AG09309 (cell line): ENCODE measurements at places on chromosomes 11 and 22.
A peak's percentile ranks its signal among the peaks of the same experiment; 100 is the strongest.

DNA sequence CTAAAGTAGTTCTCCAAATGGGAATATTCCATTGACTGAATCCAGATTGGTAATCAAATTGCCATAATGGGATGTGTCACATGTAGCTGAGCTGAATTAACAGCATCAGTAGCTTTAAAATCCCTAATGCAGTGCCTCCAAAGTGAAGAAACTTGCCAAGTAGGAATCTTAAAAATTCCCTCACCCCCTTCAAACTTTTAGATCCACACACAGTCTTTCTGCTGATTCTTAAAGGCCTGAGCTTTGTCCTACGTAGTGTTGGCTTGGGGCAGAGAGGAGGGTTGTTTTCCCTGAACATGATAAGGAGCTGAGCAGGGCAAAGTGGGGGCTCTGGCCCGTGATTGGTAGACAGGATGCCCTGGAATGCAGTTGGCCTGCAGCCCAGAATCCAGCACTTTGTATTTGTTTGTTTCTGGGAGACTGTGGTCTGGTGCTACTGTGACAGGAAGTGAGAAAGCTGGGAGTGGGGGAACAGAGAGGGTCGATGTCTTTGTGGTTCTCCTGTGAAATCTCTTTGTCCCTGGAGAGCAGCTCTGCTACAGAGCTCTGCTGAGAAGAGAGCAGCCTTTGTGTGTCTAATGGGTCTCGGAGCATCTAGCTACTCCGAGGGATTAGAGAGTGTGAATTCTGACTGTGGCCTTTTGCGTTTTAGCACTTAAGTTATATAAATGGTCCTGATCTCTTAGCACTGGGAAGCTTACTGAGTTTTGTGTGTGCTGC, 16.9 kb downstream of the CTNND1 start:
- DNase-seq, result peak; percentile 89

- DNase-seq, result no peak
These were observed 3.9 kb upstream of the LMO2 start for GRCh38 chr11:33895752-33896137.

- no peak for DNase-seq
These were observed 38.9 kb downstream of the LIMK2 start for GRCh38 chr22:31250740-31251600.

DNA sequence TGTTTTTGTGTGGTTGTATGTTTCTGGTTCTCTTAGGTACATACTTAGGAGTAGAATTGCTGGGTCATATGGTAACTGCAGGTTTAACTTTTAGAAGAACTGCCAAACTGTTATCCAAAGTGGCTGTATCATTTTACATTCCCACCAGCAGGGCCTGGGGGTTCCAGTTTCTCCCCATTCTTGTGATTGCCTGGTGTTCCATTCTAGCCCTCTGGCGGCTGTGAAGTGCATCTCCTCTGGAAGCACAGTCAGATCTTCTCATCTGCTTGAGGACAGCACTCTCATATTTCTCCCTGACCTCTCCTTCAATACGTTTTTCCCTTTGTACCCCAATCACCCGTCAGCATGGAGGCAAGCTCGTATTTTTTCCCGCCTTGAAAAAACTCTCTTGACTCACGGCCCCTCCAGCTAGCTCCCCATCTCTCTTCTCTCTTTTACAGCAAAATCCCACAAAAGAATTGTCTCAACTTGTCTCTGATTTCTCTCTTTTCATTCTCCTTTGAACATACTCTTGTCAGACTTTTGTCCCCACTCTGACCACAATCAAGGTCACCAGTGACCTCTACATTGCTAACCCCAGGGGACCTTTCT, 56.8 kb upstream of the THY1 start:
- no peak for DNase-seq

DNA sequence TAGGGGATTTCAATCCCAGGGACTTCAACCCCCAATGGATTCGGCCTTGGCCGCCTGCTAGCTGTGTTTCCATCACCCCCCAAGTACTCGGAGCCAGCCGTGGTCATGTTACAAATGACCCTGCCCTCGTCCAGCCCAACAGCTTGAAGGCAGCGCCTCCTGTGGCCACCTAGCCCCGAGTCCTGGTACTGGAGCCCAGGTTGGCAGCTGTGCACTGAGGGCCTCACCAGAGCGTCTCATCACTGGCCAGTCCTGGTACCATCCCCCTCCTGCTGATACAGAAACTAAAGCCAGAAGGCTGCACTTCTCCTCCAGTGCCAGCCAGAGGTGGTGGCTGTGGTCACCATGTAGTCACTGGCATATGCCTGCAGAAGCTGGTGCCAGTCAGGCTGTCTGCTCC, 44.9 kb upstream of the FADD start:
- DNase-seq, result no peak

- no peak for DNase-seq
These were observed 1.4 kb downstream of the SLC25A22 start for GRCh38 chr11:796565-797295.

- DNase-seq, result no peak
These were observed 11.5 kb downstream of the P2RX3 start for GRCh38 chr11:57349491-57350274.

DNA sequence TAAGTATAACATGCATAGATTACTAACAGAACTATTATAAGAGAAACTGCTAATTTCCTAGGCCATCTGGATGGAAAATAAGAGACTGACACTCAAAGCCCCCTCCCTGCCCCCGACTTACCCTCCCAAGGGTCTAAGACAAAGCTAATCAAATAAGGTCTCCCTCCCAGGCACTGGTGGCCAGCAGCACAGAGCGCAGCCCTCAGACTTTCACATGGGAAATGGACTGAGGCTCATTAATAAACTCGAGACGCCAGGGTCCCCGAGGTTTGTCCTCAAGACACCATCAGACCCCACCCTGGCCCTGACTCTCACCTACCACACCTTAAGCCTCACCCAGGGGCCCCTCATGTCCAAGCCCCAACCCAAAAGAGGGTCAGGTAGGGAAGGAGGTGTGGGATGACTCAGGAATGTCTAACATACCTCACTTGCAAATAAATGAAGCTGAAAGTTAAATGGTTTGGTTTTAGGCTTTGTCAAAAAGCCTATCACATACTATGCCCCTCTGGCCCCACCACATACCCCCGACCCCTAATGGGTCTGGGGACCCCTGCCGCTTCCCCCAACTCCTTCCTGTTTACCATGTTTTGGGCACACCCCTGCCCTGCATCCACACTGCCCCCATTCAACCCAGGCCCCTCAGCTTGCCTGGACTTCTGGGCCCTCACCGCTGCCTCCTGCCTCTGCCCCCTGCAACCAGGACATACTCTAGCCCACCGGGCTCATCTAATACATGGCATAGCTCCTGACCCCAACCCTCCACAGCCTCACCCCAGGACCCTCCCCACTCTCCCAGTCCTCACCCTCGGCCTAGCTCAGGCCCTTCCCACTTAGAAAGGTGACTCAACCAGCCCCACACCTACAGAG, 11.4 kb downstream of the ARAP1 start:
- no peak for DNase-seq

- no peak for DNase-seq
These were observed 213.6 kb downstream of the DBX1 start for GRCh38 chr11:19946681-19947080.

DNA sequence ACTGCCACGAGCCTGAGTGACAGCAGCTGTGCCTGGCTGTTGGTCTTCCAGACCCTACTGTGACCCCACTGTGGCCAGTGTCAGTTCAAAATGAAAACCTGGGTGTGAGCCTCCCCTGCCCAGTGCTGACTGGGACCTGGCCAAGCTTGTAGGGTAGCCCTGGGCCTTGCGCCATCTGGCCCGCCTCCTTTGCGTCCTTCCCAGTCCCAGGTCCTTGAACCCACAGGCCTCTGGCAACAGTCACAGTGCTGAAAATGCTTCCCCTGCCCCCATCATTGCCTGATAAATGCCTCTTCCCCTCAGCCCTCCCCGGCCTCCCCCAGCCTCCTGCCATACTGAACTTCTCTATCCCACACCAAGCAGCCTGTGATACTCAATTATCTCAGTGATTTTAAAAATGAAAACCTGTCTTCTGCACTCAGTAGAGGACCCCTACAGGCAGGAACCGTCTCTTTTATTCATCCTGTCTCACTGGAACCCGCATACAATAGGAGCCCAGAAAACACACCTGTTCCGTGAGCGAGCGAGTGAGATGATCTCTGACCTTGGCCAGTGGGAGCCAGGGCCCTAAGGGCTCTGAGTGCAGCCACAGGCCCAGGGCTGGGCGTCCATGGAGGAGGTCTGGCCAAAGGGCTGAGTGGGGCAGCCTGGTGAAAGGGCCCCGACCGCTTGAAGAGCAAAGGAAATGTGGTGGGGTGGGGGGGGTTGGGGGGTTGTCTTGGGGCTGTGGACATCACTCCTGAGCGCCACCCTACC, 49.7 kb upstream of the TTLL12 start:
- no peak for DNase-seq

- DNase-seq, result no peak
These were observed 127.1 kb downstream of the SPATA19 start for GRCh38 chr11:133718238-133718637.

DNA sequence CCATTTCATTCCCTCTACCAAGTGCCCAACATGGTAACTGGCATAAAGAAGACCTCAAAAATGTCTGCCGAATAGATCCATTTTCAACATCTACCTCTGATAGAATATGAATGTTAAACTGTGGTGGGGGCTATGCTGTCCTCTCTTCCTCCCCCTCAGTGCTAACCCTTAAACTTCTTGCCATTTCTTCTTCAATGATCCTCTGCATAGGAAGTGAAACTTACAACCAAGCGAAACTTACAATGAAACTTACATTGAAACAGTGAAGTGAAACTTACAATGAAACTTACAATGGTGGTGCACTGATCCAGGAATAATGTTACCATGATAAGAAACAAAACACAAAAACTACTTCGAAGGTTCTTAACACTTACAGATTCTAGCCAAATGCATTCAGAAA, 4.7 kb downstream of the RTCB start:
- no peak for DNase-seq

DNA sequence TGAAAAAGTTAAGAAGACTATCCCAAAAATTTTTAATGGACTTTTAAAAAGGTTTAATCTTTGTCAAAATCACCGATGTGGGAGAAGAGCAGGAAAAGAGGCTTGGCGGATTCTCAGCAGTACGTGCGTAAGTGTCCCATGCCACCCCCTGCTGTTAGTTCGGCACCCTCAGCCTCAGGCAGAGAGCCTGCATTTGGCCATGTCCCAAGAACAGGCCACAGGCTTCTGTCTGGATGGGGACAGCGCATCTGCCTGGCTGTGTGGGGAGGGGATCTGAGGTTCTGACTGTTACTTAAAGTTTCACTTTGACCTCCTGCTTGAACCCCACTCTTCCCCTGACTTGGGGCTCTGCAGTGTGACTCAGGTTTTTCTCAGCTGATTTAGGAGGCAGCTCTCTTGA, 35.3 kb downstream of the EXT2 start:
- no peak for DNase-seq

DNA sequence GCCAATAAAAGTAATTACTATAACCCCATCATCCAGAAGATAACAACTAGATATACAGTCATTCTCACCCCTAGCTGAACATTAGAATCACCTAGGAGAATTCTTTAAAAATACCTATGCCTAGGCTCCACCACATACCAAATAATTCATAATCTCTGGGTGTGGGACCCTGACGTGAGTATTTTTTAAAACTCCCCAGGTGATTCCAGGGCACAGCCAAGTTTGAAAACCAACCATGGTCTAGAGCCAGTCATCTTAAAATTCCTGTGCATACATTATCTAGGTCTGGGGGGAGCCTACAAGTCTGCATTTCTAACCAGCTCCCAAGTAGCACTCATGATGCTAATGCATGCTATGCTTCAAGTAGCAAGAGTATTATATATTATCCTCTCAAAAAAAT, 281.0 kb upstream of the MTNR1B start:
- DNase-seq, result no peak

- no peak for DNase-seq
These were observed 21.2 kb downstream of the USP47 start for GRCh38 chr11:11862999-11863398.

DNA sequence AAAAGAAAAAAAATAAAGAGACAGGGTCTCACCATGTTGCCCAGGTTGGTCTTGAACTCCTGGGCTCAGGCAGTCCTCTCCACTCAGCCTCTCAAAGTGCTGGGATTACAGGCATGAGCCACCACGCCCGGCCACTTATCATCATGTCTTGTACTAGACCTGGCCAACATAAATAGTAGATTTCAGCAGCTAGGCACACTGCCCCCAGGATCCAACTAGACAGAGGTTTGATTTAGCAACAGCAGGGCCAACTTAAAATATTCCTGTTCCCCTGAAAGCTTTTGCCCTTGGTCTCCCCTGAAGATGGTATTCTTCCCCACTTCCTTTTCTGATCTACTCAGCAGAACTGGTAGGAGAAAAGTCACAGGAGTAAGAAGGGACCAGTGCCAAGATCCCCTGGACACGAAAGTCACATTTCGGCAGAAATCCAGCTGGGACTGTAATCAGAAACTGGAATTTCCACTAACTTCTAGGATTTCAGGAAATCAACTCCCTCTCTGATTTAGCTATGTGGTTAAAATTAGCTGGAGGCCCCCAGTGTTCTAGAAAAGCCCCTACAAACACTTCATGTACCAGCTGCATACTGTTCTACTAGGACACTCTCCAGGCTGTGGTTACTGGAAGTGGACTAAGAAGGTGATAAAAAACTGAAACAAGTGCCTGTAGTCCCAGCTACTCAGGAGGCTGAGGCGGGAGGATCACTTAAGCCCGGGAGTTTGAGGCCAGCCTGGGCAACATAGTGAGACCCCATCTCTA, 8.9 kb upstream of the PPP2R1B start:
- no peak for DNase-seq

- DNase-seq, result peak; percentile 28
These were observed 7.5 kb downstream of the HSPA8 start for GRCh38 chr11:123054301-123055065.

DNA sequence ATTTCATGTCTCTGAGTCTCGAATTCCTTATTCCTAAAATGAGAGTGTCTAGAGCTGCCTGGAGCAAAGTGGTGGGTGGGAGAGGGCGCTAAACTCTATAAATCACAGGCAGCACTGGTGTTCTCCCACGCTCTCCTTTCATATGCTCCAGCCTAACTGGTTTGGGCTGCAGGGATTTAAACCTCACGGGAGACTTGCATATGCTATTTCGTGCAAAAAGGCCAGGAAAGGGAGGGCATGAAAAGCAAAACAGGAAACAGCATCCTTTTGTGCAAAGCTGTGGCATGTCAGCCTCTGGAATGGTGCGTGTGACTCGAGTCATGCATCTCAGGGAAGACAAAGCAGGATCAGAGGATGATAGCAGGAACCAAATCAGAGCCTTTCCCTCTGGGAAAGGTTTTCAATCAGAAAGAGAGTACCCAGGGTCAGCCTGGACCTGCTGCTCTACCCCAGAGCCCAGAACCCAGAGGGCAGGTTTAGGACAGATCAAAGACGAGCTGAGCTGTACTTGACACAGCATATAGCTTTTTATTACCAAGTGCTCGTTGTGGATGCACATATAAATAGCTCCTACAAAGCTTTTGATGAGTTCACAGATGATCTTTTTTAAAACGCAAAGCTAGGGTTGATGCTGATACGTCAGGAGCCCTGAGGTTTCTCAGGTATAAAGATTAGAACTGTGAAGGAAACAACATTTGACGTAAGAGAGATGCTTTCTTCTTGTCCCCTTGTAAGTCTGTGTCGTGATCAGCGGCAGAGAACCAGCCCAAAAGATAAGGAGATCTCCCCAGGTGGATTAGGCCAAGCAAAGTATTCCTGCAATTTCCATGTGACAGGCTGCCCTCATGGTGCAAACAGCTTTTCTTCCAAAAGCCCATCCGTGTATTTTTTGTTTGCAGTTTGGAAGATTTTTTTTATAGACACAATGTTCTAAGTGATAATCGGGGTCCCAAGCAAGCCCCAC, 46.2 kb upstream of the YWHAH start:
- no peak for DNase-seq

GRCh38 chr22:24937114-24937513, 9.4 kb downstream of the LHFPL7 start:
- no peak for DNase-seq

- no peak for DNase-seq
These were observed 18.2 kb downstream of the CALCB start for GRCh38 chr11:15091625-15092024.

GRCh38 chr11:44760917-44761550, 34.3 kb downstream of the TSPAN18 start:
- DNase-seq, result no peak
